BE2C (cell line): ENCODE measurements at places on chromosomes 13 and 19.

DNA sequence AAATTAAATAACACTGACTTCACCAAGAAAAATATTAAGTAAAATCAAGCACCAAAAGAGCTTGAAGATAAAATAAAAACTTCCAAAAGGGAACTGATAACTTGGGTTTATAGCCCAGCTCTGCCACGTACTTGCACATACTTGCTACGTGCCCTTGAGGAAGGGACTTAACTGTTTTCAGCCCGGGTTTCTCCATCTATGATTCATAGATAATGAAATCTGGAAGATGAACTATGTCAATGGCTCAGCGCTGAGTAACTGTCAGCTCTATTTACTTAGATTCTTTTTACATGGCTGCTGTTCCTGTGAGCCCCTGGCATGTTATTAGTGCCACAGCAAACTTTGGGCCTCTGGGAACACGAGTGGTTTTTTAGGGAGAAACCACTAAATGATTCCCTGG, 9.6 kb upstream of the ZC3H13 start:
- DNase-seq, result no peak

DNA sequence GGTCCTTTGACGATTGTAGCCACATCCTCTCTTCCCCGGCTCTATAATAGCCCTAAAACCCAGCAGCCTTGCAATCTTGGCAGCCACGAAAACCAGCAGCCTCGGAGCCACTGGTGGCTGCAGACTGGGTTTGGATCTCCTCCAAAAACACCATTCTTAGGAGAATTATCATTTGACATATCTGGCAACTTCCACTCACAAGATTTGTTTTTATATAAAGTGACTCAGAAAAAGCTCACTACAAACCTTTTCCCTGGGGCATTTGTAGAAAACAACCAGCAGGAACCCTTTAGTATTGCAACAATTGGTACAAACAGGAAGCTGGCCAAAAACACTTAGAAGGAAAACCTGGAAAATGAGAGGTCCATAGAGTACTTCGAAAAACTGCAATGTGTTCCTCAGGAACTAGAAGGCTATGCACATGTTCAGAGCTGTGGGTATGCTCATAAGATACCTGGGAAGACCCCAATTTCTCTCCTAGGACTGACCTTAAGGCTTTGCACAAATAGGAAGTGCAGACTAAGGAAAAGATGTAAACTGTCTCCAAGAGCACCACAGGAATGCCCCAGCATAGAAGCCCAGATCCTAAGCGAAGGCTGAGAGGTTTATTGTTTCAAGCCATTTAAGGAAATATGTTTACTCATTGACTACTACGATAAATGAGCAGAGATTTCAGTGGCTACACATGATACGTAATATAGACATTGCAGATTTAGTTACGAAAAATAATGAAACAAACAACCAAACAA, 71.2 kb downstream of the MYO16 start:
- no peak for DNase-seq

DNA sequence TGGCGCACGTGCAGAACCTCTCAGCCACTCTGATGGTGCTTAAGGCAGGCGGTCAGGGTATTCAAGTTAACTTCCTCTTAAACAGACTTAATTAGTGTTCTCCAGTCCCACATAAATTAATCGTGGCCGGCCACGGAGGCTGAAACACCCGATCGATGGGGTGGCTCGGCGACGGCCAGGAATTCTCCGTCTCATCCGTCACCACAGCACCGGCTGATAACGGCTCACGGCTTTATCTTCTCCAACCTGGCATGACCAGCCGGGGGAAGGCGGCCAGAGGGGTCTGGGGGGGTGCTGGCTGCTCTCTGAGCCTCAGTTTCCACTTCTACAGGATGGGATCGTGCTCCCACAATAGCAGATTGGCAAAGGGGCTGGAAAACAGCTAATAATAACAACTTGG, 32.6 kb upstream of the TCF3 start:
- no peak for DNase-seq

DNA sequence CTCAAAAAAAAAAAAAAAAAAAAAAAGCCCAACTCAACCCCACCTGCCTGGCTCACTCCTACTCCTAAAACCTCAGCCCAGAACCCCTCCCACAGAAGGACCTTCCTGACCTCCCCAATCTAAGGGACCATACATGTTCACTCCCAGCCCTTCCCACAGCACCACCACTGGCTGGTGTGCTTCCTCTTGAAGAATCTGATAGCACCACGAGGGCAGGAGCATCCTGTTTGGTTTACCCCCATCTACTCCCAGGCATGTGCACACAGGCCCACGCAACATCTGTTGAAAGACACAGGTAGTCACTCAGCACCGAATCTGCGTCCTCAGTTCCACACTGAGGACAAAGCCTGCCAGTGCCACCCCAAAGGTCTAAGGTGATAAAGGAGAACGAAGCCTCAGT, 8.2 kb downstream of the LATS2 start:
- DNase-seq, result no peak

- DNase-seq, result no peak
These were observed 15.5 kb downstream of the KASH5 start for GRCh38 chr19:49403404-49404187.
